Stimulated activated CD4-positive, alpha-beta T cell treated with anti-CD3 and anti-CD28 coated beads, Interleukin-15, amount 100 ng/mL, for 1 hour (primary cell): ENCODE measurements at places on chromosomes 2 and 18.

DNA sequence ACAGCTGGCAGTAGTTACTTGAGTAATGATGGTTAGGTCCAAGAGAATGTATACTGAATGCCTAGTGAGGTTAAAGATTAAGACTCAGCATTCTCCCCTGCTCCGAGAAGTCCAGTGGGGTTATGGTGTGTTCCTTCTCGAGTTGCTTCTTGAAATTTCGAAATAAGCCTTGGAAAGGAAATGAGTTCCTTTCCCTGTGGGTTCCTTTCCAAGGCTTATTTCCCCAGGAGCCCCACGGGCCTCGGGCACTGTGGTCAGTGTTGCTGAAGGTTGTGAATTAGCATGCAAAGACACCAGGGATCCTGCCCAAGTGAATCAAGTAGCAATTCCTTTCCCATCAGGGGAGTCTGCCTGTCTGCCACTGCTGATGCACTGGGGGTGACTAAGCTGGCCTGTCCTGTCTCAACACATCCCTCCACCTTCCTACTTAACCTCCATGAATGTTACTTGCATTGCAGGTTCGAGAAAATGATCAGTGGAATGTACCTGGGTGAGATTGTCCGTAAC is 53.6 kb downstream of the HK2 start:
- DNase-seq: no peak

- no peak for DNase-seq
These were observed 32.4 kb downstream of the MRPS9 start for GRCh38 chr2:105070010-105070865.

- no peak for DNase-seq
These were observed 199.3 kb downstream of the HDAC4 start for GRCh38 chr2:239201531-239201876.

GRCh38 chr18:58269931-58270330 is 225.9 kb downstream of the NEDD4L start:
- DNase-seq: no peak

GRCh38 chr2:10004836-10005235 is 38.5 kb upstream of the KLF11 start:
- no peak for DNase-seq

DNA sequence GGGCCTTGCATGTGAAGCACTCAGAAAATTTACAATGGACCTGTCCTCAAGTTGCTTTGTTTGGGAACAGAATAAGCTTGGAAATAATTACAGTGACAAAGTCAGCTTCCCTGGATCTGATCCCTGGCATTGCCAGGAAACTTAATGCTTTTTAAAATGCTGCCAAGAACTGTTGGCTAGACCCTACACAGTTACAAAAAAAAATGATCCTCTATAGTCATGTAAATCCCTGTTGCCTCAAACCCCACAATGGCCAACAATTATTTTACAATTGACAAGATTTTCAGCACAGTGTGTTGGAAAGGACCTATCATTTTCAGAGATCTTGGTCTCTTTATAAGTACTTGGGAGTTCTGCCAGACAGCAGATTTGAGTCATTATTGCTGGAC is 470.4 kb upstream of the ACVR2A start:
- no peak for DNase-seq

- no peak for DNase-seq
These were observed 7.4 kb downstream of the ANKAR start for GRCh38 chr2:189681903-189682302.

GRCh38 chr2:38190542-38191218 is 114.7 kb upstream of the CYP1B1 start:
- DNase-seq: no peak

DNA sequence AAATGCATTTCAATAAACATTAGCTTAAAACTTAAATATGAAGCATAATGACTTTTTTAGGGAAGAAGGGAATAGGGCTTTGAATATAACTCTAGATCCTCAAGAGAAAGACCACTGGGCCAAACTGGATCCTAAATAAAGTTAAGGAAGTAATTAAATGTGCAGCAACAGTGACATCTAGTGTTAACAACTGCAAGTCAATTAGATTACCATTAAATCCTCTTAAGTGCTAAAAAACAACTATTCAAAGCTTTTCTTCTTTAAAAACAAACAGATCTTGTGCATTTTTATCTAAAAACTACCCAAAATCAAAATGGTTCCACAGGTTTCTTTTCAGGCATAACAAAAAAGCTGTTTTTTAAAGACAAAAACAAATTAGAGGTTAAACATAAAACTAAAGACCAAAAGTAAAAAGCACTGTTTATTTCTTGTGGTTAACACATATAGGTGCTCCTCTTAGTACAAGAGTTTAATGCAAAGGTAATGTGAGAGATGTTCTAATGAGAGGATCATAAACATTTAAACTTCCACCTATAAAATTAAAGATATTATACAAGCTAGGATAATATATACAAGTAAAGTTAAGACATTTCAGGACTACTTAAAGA is 111.4 kb downstream of the THADA start:
- no peak for DNase-seq

DNA sequence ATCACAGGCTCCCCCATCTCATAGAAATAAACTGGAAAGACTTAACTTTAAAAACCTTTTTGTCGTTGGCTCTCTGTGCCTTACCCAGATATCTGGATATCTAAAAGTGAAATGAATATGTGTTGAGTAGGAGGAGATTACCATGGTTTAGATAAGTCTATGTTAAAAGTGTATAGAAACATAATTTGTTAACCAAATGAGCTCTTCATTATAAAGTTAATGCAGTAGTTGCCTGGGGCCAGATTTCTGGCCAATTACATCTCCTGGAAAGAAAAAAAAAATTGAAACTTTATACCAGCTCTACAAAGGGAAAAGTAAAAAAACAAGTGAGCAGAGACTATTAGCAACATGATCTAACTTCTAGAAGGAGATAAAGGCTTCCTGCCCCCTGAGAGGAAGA is 259.6 kb upstream of the UBE2E3 start:
- no peak for DNase-seq

DNA sequence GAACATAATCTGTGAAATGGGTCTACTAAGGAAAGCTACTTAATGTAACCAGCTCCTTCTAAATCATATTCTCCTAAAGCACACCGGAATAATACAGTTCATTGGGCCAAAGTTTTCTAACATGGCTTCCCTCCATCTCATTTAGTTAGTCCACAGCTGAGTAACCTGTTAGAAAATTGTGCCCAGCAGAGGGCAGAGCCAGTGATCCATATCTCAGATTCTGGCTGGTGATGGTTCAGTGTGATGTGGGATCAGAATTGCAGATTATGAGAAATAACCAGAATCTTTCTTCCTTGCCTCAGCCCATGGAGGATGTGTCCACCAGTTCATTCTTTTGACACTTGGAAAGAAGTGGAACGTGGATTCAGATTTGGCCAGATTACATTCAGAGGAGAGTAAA is 9.4 kb upstream of the CTLA4 start:
- DNase-seq: no peak

GRCh38 chr2:240212425-240213225 is 72.2 kb upstream of the OTOS start:
- DNase-seq: no peak

DNA sequence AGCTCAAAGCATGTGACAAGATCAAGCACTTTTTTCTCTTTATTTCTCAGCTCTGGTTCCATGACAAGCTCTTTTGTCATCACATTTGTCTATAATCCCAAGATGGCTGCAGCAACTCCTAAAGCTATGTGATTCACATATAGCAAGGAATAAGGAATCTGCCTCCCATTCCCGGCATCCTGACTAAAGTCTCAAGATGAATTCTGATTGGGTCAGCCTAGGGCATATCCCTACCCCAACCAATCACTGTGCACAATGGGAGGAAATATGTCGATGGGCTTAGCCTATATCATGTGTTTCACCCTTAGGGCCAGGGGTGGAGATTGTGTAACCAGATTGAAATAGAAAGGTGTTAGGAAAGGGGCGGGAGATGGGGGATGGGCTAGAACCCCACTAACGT is 23.1 kb upstream of the COLEC12 start:
- no peak for DNase-seq

DNA sequence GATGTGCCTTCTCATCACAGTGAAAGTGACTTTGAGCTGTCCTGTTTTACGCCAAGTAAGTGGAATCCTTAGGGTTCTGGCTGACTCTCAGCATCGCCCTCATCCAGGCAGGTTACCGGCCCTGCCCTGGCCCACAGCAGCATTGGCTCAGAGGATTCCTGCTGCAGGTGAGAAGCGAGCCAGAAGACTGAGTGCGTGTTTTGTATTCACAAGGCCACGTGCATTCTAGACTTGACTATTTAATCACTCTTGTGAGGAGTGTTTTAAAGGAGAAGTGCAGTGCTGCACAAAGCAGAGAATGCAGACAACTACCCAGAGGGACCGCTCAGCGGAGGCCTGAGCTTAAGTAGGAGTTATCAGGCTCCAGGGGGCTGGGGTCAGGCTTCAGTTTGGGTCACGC is 48.3 kb downstream of the LAMA3 start:
- no peak for DNase-seq

- DNase-seq: no peak
These were observed 789.6 kb upstream of the SLC8A1 start for GRCh38 chr2:41241325-41242000.

DNA sequence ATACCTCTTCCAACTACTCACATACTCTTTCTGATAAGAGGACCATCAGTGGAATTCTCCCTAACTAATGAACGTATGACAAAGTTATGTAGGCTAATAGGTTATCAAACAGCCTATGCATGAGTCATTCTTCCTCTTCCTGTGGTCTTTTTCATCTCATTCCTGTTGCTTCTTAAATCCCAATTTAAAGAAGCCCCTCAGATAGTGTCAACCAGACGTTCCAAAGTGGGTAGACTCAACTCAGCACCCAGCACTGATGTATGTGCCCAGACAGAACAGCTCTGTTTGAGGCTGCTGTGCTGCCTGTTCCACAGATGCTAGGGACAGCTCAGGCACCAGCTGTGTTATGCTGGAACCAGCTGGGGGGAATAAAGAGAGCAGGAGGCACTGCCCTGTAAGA is 52.6 kb downstream of the CXCR4 start:
- DNase-seq: no peak

- no peak for DNase-seq
These were observed 93.6 kb upstream of the HNMT start for GRCh38 chr2:137870682-137871081.

GRCh38 chr2:181891258-181891965 is at the start of gene ITPRID2:
Gene ITPRID2, plus strand, starts transcription at chr2:181891730. Its CDS starts 337 bp downstream, at chr2:181892067.
- DNase-seq: peak; percentile 48

- no peak for DNase-seq
These were observed 52.0 kb upstream of the DDX18 start for GRCh38 chr2:117762454-117762853.

GRCh38 chr2:122075381-122075780 is 319.9 kb downstream of the TSN start:
- DNase-seq: no peak

DNA sequence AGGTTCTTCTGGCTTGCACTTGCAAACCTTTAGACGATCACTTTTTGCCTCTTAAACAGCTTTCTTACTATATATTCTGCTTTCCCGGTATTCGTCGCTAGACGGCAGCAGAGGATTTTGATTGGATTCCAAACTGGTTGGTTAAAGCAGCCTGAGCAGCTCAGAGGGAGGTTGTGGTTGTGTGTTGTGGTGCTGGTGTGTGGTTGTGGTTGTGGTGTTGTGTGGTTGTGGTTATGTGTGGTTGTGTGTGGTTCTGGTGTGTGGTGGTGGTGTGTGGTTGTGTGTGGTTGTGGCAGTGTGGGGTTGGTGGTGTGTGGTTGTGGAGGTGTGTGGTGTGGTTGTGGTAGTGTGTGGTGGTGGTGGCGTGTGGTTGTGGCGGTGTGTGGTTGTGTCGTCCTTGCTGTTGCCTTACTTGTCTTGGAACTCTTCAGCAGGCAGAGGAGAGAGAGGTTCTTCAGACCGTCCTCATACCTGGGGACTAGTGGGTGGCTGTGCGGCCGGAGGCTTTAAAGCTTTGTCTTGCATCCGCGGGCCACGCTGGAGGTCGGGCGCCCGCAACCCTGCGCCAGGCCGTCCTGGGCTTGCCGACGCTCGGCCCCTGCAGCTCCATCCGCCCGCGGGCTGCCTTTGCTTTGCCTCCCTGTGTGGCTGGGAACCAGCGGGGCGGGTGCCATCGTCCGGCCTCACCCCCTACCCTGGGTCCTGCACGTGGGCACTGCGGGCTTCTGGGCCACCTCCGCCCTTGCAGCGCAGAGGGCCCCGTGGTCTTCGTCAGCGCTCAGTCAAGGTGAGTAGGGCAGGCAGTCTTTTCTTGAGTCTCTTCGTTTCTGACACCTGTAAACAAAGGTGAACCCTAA is 190.8 kb downstream of the ARHGAP28 start:
- DNase-seq: no peak

- DNase-seq: no peak
These were observed 236.8 kb upstream of the FAM98A start for GRCh38 chr2:33835911-33836310.

DNA sequence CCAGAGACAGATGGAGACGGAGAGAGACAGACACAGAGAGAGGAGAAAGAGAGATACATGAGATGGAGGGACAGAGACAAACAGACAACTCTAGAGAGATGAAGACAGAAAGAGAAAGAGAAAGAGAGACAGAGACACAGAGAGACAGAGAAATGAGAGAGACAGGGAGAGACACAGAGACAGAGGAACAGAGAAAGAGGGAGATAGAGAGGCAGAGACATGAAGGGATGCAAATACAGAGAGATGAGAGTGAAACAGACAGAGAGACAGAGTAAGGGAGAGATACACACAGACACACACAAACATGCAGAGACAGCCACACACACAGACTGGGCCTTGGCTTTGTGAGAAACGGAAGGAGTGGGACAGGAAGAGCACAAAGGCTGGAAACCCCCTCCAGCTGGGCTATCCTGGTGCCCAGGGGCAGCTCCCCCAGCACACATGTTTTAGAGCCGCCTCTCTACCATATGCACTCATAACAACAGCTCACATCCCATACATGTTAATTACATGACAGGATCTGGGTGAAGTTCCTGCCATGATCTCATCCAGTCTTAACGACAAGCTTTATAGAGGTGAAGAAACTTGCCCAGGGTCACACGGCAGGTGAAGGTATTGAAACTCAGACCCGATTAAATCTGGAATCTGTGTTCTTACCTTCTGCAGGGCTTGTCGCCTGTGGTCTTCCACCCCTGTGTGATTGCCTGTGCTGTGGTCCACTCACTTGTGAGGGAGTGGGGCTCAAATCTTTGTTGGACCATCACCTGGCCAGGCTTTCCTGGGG is 32.4 kb downstream of the IL18R1 start:
- no peak for DNase-seq

GRCh38 chr2:48939232-48939631 is 183.7 kb upstream of the LHCGR start:
- DNase-seq: no peak

GRCh38 chr18:61772293-61772848 is 120.4 kb downstream of the RNF152 start:
- DNase-seq: no peak

GRCh38 chr2:65781756-65782155 is 349.4 kb upstream of the SPRED2 start:
- no peak for DNase-seq

- DNase-seq: no peak
These were observed 98.9 kb downstream of the ABI2 start for GRCh38 chr2:203427061-203427460.

GRCh38 chr18:9708434-9709303 is 568 bp downstream of the RAB31 start:
- DNase-seq: no peak
